Left lobe of liver (tissue), 2 donors: ENCODE measurements at places on chromosomes 6 and 20. TPM values are rescaled to one million over a fixed set of nuclear protein-coding genes. Genes with fewer than 3 reads are reported as not detected.
A peak's percentile ranks its signal among the peaks of the same experiment; 100 is the strongest.

TPBG gene
- total RNA-seq: 1.0 TPM

SNX14 gene
- total RNA-seq: 37.5 TPM

RHAG gene
- 0.38 TPM for total RNA-seq

BEND6 gene
- total RNA-seq: not detected

LAMA4 gene
- 2.8 TPM for total RNA-seq

CST2 gene
- not detected for total RNA-seq

KIAA1755 gene
- 2.7 TPM for total RNA-seq

ESF1 gene
- total RNA-seq: 4.2 TPM

CFAP61 gene
- not detected for total RNA-seq

SLC44A4 gene
- total RNA-seq: 0.86 TPM

TFAP2A gene
- 0.45 TPM for total RNA-seq

- DNase-seq: peak; percentile 80
Observed at GRCh38 chr6:50816115-50816675, 2.5 kb upstream of the TFAP2B start.

- no peak for DNase-seq
Observed at GRCh38 chr6:10166031-10166430, 248.8 kb downstream of the TFAP2A start.

GRCh38 chr6:137361701-137362100, 132.5 kb downstream of the OLIG3 start:
- no peak for DNase-seq

GRCh38 chr20:22348010-22348409, 236.4 kb downstream of the FOXA2 start:
- DNase-seq: no peak

DNA sequence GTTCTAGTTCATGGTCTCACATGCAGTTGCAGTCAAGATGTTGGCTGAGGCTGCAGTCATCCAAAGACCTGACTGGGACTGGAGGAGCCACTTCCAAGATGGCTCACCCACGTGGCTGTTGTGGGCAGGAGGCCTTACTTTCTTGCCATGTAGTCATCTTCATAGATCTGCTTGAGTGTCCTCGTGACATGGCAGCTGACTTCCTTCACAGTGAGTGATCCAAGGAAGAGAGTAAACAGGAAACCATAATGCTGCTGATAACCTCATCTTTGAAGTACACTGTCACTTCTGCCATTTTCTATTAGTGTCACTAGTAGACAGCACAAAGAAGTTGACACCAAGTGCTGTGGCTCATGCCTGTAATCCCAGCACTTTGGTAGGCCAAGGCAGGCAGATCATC, 40.1 kb upstream of the AKIRIN2 start:
- no peak for DNase-seq

- DNase-seq: no peak
Observed at GRCh38 chr6:129901910-129902309, 40.8 kb upstream of the TMEM244 start.

DNA sequence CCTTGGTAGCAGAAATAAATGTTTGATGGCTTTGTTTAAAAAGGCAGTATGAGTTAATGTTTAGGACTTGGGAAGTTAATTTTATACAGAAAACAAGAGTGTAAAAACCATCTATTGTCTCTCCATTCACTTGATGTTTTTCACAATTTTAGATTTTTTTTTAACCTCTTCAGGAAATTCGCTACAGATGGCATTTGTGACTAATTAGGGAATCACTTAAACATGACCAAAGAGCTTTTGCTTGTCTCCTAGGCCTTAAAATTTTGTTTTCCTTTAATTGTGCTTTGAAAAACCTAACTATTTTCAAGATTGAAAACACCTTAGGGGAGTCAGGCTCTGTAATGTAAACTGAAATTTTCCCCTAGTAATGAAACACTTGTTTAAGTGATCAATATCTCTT, 17.3 kb downstream of the TULP4 start:
- DNase-seq: no peak

- no peak for DNase-seq
Observed at GRCh38 chr6:132070356-132070755, 119.2 kb upstream of the CCN2 start.

- no peak for DNase-seq
Observed at GRCh38 chr6:10412461-10413261, 2.2 kb downstream of the TFAP2A start.

DNA sequence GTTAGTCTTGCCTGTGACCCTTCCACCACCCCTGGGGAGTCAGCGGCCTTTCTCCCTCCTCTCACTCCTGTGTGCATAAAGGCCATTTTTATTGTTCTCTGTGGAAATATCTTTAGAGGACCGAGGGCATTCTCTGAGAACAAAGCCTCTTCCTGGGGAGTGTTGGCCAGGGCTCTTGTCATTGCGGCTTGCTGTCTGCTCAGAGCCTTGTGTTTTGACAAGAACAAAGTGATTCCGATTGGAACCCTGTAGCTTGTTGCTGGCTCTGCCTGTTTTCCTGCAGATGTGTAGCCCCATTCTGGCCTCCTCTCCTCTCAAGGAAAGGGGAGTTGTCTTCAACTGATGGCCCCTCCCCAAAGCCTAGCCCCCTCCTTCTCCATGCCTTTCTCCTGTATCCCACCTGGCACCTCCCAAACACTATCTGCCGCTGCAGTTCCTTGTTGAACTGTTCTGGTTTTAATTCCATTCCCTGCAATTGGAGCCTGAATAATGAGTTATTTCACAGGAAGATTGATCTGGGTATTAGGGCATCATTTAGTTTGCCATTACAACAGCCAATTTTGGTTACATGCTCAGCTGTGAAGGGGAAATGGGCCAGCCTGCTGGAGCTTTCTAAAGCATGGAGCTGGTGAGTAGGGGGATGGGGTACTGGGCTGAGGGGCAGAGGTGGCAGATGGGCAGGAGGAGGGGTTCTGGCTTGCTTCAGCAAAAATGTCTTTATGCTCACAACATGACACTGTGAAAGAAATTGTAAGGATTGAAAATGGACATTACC, 252.5 kb downstream of the LRFN2 start:
- DNase-seq: no peak

DNA sequence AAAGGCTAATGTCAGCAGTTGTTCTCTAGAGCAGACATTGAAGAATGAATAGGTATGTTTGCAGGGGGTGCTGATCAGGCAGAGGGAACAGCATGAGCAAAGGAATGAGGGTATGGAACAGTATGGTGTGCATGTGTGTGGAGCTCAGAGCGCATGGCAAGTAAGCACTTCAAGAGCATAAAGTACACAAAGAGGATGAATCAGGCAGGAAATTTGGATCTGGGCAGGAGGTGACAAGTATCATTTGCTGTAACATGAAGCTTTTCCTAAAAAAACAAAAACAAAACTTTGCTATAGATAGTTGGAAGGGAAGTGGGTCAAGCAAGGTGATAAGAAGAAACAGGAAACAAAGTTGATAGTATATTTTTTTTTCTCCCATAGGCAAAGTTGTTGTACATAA, 746.8 kb downstream of the HDGFL1 start:
- DNase-seq: no peak

DNA sequence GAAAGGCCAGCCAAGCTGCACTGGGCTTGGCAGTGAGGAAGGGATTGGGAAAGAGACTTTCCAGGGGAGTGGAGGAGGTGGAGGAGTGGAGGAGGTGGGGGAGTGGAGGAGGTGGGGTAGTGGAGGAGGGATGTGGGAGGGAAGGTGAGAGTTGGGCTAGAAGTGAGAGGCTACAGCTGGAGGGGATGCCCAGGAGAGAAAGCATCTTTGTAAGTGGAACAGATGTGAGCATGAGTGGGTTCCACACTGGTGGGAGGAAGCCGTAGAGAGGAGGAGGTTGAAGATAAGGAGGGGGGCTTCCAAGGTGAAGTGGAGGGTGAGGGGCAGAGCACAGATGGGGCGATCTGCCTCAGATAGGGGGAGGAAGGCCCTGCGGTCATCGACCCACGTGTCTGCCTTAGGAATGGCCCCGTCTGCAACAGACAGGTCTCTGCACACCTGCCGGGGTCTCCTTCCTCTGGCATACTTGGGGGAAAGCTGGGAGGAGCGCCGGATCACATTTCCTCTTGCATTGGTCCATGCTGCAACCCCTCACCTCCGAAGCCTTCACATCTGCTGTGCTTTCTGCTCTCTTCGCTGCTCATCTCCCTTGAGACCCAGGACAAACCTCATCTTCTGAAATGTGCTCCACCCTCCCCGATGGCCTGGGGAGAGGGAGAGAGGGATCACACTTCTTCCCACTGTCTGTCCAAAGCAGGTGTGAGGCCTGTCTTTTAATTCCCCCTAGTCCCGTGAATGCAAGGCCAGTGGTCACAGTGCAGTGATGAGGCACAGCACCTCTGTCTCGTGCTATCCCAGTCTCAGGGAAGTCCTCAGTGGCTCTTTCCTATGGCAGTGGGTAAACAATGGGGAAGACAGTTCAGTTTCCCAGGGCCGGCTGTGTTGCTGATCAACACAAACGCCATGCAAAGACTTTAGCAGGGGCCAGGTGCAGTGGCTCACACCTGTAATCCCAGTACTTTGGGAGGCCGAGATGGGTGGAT, 48.6 kb upstream of the SNX9 start:
- no peak for DNase-seq

GRCh38 chr6:121759370-121759769, 323.9 kb downstream of the GJA1 start:
- DNase-seq: no peak

GRCh38 chr6:164690241-164690640, 619.2 kb downstream of the C6orf118 start:
- DNase-seq: no peak

GRCh38 chr20:51569815-51570738, 27.6 kb upstream of the NFATC2 start:
- no peak for DNase-seq

- DNase-seq: no peak
Observed at GRCh38 chr20:21381619-21382018, 15.7 kb downstream of the NKX2-4 start.

DNA sequence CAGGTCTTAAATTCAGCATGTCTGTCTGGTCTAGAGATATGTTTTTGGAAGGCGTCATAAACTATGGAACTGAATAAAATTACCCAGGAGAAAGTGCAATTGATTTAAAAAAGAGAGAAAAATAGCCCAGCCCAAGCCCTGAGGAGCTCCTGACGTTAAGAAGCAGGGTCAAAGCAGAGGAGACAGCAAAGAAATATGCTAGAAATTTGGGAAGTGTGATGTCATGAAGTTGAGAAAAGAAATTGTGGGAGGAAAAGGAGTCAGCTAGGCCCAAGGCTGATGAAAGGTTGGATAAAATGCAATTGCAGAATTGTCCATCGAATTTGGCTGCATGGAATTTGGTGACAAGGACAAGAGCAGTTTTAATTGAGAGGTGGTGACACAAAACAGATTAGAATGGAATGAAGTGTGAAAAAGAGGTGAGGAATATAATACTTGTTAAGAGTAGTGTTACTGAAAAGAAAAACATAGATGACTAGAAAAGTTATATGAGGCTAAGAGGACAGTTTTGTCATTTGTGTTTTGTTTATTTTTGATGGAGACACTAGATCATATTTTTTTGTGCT, 381.6 kb downstream of the LAMA2 start:
- no peak for DNase-seq

GRCh38 chr20:60271597-60271996, 313.4 kb downstream of the CDH26 start:
- DNase-seq: no peak

DNA sequence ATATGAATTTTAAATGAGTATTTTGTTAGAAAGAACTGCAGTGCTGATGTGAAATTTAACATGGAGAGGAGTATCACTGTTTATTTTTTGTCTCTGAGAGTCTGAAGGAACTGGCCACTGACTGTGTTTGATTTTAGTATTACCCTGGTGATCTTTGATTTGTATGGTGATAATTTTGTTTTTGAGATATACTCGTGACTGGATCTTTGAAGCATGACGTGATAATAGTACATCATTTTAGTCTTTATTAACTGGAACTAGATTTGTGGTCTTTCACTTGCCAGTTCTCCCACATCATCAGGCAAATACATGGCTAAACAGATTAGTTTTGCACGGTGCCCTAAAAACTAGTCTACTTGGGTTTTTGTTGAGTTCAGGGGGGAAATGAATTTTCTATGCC, 55.5 kb downstream of the ARID1B start:
- DNase-seq: no peak

DNA sequence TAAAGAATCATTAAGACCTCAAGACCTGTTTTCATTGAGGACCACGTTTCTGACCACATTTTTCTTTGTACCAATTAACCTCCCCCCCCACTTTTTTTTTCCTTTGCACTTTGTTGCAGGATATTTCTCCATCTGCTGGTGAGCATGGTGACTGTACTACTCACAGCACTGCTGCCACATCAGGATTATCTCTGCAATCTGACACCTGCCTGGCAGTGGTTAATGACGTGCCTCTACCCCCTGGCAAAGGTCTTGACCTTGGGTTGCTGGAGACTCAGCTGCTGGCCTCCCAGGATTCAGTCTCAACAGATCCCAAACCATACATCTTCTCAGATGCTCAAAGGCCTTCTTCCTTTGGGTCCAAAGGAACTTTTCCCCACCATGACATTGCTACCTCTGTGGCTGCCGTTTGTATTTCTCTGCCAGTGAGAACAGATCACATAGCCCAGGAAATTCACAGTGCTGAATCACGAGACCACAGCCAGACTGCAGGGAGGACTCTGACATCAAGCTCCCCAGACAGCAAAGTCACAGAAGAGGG, 46.6 kb upstream of the EDN3 start:
- no peak for DNase-seq

- no peak for DNase-seq
Observed at GRCh38 chr6:5103250-5103649, 18.1 kb downstream of the PPP1R3G start.

DNA sequence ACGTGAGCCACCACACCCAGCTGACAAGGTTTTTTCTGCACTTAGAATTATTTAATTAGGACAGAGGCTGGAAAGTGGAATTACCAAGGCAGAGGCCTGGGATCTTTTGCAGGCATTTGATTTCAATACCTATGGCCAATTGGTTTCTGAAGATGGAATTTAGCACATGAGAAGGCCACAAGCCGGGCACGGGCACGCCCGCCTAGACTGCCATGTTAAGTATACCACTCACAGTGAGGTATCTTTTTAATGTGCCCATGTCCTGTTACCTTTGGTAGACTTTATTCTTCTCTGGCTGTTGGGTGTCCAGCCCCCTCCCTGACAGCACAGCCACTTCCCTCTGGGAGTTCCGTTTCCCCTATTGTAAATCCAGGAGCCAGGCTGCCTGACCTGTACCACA, 18.0 kb upstream of the TAF8 start:
- DNase-seq: no peak
